ENCODE measurements at places on chromosomes 7 and 10.

GRCh38 chr7:35450456-35451214 is 196.7 kb upstream of the TBX20 start:
- no peak for DNase-seq

GRCh38 chr10:17561111-17561510 is 56.1 kb downstream of the HACD1 start:
- no peak for DNase-seq

DNA sequence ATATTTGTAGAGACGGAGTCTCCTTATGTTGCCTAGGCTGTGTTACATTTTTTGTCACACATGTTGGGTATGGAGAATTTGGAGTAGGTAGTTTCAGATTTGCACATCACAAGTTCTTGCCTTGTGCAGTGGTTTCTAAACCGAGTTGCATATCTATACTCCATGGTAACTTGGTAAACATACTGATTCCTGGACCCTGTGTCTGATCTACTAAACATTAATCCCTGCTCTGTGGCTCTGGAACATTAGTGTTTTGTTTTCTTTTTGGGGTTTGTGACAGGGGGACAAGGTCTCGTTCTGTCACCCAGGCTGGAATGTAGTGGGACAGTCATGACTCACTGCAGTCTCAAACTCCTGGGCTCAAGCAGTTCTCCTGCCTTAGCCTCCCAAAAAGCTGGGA is 24.7 kb downstream of the AUTS2 start:
- no peak for DNase-seq

- no peak for DNase-seq
These were observed 382.4 kb downstream of the ARL4A start for GRCh38 chr7:13069841-13070240.

DNA sequence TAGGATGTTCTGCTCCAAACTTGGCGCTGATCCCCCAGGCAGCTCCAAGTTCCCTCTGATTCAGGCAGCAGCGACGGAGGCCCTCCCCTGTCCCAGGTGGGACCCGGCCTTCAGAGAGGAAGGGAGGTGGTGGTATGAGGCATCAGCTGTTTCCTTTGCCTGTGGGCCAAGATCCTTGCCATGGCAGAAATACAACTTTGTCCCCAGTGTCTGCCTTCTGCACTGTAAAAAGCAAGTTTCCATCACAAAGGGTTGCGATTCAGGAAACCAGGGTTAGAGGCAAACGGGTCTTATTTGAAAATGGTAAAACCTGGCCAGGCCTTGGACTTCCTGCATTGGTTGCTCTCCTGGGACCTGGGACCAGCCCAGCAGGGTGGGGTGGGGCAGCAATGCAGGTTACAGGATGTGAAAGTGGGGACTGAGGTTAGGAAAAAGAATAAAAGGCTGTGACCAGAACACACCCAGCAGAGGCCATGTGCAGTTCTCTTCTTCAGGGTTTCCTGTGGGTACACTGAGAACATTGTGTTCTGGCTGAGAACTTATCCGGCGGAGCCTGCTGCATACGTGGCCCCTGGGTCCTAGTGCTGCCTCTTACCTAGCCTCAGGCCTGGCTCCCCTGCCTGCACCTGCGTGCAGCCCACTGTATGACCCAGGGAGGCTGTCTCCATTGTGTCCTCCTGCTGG is 25.1 kb upstream of the DDIT4 start:
- DNase-seq = peak; percentile 6

DNA sequence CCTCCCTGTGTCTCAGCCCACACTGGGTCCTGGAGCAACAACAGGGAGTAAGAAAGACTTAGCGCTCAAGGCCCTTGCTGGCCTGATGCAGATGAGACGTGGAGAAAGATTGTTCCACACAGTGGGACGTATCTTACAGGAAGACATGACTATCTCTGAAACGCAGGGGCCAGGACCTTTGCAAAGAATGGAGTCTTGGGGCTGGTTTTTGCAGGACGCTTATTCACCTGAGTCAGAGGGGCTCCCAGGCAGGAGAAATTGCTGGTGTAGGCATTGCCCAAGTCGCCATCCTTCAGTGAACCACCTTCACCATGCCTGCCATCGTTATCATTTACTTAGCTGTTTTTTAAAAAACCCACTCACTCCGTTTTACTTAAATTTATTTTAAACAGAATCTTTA is 11.8 kb upstream of the GDF10 start:
- no peak for DNase-seq

- no peak for DNase-seq
These were observed 130.1 kb downstream of the RGS10 start for GRCh38 chr10:119412244-119413092.

DNA sequence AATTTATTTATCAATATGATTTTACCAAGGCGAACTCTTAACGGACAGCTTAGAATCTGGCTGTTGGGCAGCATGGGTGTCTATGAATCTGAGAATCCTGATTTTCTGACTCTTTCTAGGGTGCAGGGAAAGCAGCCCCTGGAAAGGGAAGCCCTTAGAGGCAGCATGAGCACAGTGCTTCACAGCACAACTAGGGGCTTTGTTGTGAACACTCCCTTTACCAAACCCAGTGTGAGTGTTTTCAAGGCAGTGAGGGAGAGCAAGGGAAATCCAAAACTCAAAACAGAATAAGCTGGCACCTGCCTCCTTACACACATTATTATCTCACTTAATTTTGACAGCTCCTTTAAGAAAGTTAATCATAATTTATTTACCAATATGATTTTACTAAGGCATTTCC is 116.3 kb upstream of the CSTF2T start:
- DNase-seq = no peak

- DNase-seq = no peak
These were observed 2.1 kb downstream of the ETV1 start for GRCh38 chr7:13987395-13987794.

DNA sequence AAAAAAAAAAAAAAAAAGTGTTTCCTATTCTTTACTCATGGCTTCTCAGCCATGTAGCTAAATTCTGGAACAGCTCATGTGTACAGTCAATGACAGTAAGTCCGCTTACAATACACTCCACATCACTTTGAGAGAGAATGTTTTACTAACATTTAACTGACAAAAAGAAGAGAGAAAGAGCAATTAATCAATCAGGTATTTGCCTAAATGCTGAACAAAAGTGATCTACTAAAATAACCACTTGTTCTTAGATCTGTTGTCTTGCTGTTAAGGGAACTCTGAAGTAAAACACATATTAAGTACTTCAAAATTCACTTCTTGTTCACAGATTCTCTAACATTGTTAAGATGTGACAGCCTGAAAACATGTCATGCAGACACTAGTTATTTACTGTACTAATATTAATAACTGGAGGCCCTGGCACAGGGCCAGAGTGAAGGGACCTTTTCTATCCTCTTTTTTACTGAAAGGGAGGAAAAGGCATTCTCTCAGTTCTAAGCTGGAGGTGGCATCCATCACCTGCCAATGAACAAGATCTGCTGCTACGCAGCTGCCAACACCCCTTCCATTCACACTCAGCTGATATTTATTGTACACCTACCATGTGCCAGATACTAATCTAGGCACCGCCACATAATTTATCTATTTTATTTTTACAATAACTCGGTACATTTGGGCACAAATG is 72.6 kb downstream of the AHR start:
- DNase-seq = no peak

- DNase-seq = no peak
These were observed 4.7 kb upstream of the FRMPD2 start for GRCh38 chr10:48279081-48279751.

GRCh38 chr10:27564880-27565279 is 60.8 kb downstream of the RAB18 start:
- no peak for DNase-seq

DNA sequence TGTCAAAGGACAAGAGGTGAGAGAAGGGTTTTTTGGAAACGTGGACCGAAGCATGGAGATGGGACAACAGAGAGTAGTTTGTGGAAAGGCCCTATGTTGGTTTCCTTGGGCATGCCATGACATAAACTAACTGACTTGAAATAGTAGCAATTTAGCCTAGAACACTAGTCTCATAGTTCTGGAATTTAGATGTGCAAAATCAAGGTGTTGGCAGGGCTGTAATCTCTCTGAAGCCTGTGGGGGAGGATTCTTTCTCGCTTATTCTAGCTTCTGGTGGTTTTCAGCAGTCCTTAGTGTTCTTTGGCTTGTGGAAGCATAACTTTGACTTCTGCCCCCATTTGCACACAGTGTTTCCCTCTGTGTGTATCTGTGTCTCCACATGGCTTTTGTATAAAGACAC is 283.4 kb downstream of the GFRA1 start:
- no peak for DNase-seq

DNA sequence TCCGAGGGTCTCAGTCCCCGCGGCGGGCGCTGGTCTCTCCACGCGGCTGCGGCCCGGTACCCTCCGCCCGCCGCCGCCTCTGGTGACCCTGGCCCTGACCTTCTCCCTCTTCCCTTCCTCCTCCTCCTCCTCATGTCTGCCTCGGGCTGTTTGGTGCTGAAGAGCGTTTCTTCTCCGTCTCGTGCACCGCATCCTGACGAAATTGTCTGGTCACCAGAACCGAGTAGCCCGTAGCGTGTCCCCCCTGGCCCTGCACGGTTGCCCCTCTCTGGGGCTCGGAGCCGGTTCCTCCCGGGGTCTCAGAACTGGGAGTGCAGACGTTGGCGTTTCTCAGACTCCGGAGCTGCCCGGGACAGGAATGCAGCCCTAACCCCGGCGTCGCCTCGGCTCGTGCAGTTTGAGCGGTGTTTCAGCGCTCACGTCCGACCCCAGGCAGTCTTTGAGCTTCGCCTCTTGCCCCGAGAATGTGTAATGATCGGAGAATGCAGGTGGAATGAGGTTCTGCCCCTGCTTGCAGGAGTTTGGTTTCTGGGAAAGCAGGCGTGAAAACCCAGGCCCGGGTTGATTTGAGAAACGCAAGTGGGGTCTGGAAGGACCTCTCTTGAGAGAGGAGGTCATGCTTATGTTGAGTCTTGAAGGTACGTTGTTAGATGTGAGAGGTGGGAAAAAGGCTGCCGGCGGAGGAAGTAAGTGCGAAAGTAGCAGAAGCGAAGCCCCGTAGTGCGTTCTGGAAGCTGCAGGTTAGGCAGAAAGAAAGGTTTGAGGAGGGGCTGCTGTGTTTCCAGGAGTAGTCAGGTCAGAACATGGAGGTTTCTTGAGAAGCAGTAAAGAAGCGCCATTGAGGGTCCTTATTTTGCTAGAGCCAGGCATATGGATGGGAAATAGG is 743 bp downstream of the RBM17 start:
- no peak for DNase-seq

DNA sequence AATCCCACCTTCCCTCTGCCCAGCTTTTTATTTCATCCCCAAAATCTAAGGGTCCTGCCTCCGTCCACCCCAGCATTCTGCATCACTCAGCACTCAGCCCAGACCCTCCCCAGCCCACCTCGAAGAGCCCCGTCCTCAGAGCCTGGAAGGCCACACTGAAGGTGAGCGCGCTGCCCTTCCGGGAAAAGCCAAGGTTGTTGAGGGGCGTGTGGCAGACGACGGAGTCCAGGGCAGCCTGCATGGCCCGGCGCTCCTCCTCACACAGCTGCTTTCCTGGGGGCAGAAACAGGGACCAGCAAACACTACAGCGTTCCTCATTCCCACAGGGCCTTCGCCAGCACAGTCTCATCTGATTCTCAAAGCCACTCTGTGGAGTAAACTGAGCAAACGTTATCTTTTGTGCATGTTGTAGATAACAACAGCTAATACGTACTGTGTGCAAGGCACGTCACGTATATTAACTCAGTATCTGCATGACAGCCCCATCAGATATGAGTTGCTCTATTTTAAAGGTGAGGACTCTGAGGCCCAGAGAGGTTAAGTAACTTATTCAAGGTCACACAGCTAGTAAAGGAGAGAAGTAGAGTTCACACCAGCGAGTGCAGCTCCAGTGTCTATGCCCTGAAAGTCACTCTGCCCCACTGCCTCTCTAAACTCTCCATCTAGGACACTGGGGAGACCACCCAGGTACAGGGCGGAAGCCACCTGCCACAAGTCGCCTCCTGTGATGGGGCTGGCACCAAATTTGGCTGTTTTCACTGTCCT is 2.8 kb downstream of the TRAPPC14 start:
- DNase-seq = no peak

DNA sequence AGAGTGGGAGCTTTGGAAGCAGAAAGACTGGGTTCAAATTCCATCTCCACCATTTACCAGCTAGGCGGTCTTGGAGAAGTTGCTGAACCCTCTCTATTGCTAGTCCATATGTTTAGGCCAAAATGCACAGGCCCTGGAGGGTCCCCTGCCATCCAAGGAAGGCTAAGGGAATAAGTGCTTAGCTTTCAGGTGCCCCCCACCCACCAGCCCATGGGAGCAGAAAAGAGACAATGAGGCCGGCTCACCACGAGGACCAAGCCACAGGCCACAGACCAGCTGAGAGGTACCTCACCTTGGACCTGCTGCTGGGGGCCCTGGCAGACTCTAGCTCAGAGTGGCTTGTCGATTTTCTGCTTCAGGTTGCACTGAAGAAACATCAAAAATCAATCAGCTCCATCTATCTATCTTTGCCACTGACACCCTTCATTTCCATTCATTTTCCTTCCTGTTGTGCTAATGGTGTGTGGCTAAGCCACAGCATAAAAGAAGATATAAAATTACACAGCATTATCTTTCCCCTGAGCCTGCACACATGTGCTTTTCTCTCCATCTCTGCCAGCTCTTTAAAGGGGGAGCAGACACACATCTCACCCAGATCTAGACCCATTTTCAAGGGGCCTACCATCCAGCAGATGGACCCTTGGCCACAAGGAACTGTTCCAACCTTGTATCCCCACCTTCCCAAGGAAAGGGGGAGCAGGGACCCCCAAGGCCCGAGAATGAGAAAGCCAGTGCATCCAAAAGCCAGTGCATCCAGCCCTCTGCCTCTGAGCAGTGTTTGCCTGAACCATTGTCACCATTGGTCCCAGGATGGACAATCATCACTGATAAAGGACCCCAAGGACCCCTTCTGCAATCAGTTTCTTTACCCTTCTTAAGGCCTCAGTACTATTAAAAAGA is 65.4 kb downstream of the GRID1 start:
- no peak for DNase-seq

- no peak for DNase-seq
These were observed 83.1 kb upstream of the NPVF start for GRCh38 chr7:25311346-25311745.

DNA sequence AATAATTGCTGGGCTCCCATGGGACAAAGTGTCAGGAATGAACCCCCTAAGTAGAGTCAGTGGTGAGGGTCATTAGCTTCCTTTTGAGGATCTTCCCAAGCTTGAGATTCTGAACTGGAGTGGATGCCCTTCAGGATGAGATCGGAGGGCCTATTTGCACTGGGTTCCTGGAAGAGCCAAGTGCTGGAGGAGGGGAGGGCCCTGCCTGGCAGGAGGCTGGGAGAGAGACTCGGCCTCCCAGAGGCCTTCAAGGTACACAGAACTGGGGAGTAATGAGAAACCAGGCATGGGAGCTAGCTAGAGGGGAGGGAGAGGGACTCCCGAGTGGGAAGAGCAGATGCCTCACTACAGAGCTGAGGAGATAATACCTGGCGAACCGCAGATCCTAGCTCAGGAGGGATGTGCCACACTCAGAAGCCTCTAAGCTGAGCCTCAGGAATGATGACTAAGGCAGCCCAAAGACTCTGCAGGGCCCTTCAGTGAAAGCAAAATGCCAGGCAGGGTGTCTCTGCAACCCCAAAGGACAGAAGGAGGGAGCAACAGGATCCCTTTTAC is 9.4 kb downstream of the PDAP1 start:
- DNase-seq = no peak

- no peak for DNase-seq
These were observed 319.1 kb upstream of the TMEM229A start for GRCh38 chr7:124351950-124352349.

GRCh38 chr10:76082232-76082631 is 650.8 kb downstream of the LRMDA start:
- no peak for DNase-seq

Measured in NCI-H774 (cell line).